Cerebellar nuclear complex (tissue), 1 donor: ENCODE measurements at places on chromosomes 7 and 10.

DNA sequence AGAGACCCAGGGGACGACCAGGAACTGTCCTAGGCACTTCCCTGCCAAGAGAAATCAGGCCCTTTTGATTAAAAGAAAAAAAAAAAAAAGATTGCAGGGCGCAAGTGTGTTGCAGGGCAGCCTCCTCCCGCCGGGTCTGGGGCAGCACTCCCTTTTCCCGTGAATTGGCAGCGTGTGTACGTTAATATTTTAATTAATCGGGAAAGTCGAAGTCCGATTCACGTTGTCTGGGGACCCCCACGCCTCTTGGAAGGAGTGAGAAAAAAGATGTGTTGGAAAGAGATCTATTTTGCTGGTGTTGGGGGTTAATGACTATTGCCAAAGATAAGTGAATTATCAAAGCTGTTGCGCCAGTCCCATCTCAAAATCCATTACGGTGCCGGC, 1.3 kb upstream of the EBF3 start:
- no peak for DNase-seq

GRCh38 chr7:30082686-30083085, 52.1 kb upstream of the MTURN start:
- DNase-seq = no peak

- DNase-seq = no peak
Observed at GRCh38 chr10:132487241-132488135, 50.1 kb upstream of the INPP5A start.

DNA sequence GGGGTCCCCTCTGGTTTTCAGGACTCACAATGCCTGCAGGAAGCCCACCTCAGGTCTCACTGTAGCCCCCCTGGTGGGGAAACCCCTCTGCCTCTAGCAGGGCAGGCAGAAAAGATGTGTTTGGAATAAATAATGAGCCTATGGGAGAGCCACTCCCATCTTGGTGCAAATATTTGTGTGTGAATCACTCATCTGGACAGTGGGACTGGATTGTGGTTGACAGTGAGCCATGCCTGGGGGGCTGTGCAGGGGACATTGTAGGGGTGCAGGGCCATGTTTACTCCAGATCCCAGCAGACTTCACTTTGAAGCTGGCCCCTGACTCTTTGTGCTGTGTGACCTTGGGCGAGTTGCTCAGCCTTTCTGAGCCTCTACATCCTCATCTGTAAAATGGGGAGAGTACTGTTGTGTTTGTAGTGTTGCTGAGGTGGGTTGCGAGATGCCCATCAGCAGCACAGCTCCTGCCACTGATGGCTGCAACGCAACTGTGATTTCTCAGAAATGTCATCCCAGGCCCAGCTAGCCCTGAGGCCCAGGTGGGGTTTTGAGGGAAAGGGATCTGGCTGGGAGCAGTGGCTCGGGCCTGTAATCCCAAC, 20.7 kb downstream of the GTF2IRD1 start:
- DNase-seq = no peak

DNA sequence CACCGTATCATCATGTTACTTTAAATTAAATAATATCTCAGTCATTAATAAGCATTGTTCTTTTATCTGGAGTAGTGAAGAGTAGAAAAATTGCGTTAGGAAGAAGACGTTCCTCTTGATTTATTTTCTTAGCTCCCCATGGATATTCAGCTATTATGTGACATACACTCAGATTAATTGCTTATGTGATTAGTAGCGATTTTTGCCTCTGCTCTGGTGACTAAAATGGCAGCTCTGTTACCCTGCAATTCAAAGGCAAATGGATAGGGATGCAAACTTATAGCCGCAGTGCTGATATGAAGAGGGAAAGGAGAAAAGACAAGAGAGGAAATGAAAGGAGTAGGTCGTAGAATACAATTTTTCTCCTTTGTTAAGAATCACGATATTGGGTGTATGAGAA, 188.4 kb upstream of the MALRD1 start:
- no peak for DNase-seq

- DNase-seq = no peak
Observed at GRCh38 chr7:155805826-155806095, 6.5 kb downstream of the SHH start.

DNA sequence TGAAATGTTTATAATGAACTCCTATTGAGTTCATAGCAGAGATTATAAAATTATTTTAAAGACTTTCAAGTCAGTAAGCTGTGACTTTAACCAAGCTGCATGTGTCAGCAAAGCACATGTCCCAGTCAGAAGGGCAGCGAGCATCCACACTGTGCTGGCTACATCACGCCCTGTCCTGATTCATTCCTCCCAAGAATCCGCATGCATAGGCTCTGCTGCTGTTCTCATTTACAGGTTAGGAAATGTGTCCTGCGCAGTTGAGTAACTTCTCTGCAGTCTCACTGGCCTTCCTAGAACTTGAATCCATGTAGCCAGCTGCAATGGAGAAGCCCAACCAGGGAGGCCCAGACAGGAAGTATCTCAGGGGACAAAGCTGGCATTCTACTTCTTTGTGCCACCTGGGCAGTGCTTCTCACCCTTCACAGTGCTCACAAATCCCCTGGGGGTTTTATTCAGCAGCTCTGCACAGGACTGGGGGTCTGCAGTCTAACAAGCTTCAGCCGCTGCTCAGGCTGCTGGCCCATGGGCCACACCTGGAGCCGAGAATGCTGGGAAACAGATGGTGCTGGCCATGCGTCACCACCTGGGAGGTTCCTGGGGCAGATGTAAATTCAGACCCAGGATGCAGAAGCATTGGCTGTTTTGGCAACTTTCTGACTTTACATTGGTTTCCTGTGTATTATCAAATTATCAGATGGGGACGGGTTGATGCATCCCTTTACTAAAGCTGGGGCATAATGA, 192.8 kb upstream of the GDF10 start:
- no peak for DNase-seq

GRCh38 chr10:133357285-133358161, at the start of gene FUOM:
Gene FUOM, minus strand, starts transcription at chr10:133358019. Its CDS starts 12 bp downstream, at chr10:133358007.
- no peak for DNase-seq

GRCh38 chr7:50284296-50284695, 20.2 kb upstream of the IKZF1 start:
- no peak for DNase-seq

- no peak for DNase-seq
Observed at GRCh38 chr7:25069900-25070443, 55.1 kb downstream of the CYCS start.

- no peak for DNase-seq
Observed at GRCh38 chr7:116525298-116525912, 569 bp downstream of the CAV1 start.

GRCh38 chr7:31488562-31489203, 25.2 kb upstream of the ITPRID1 start:
- no peak for DNase-seq

DNA sequence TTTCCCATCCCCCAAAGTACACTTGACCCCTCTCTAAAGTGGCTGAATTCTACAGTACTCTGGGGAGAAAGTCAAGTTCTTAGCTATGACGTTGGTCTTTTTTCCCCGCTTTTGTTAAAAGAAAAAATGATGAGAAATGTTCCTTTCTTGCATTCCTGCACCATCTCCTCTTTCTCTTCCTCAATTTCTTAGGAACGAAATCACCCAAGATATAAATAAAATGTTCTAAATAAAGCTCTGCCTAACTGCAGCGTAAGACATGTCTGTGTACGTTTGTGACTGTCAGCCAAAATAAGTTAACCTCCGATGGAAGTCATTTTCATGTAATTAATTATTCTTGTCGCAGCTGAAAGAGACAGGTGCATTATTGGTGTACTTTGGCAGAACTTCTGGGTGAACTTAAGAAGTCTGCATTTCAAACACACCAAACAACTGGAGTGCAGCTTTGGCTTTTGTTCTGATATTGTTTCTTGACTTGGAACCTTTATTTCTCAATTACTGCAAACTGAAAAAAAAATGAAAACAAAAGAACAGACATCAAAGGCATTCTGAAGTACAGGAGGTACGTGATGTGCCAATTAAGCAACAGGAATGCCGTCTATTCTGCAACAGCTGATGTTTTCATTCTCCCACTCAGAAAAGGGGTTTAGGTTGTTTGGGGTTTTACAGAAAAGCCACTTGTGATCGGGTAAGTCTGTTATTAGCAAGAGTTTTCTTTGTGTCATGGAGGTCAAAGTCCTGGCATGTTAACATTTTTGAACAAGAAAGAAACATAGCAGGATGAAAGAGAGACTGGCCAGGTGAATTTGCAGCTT, 82.4 kb upstream of the SDK1 start:
- DNase-seq = no peak

DNA sequence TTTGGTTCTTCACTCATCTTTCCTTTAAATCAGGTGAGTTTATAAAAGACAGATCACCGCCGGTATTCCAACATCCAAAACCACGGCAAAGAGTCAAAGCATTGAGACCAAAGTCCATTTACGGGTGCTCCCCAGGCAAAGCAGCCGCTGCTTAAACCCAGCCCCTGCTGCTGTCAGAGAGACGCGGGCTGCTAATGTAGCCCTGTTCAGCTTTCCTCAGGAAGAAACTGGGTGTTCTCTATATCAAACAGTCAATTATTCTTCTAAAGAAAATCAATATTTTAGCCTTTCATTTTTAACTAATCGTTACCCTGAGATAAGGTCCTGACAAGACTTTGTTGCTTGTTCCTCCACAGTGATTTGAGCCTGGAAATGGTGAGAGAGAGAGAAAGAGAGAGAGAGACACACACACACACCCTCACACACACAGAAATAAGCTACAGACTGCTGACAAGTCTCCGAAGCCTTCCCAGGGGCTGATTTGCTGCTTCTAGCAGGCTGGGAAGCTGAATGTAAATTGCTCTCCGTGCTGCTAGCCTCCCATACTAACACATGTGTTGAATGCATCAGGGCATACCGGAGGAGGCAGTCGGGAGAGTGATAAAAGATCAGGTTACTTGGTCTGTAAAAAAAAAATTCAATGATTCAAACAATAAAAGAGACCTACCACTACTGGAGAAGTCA, 183.0 kb upstream of the ANK3 start:
- no peak for DNase-seq

- no peak for DNase-seq
Observed at GRCh38 chr10:119116326-119116951, 12.5 kb downstream of the DENND10 start.

DNA sequence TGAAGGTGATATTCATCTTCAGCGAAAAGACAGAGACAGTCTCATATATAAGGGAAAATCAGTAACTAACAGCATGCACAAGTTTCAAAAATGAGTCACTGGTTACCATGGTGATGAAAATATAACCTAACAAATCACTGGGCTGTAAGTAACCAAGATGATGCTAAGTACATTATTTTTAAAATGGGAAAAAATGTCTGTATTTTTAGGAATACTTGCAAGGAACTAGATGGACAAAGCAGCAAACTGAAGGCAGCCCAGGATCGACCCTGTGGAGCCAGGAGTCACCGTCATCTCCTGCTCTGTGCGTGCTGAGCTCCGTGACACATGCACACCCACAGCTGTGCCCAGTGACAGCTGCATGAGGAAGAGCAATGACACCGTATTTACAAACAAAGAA, 137.3 kb downstream of the ELMO1 start:
- DNase-seq = no peak

- DNase-seq = no peak
Observed at GRCh38 chr10:98262571-98262970, 5.4 kb downstream of the LOXL4 start.

DNA sequence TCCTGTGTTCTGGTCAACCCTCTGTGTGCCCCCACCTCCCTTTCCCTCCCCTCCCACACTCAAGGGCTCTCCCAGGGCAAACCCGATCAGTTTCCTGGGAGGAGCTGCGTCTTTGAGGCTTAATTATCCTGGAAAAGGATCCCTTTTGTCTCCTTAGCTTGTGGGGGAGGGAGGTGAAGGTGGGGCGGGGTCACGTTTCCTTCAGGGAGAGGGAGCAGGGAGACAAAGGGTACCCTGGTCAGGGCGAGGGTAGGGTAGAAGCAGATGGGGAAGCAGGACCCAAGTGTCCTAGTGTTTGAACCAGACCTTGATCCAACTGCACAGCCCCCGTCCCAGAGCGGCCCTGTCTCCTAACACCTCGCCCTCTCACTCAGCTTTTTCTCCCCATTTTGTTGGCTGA, 90.1 kb downstream of the HIF1AN start:
- DNase-seq = no peak
